Right kidney (tissue), 9 donors: ENCODE measurements at places on chromosomes 2 and 18.

DNA sequence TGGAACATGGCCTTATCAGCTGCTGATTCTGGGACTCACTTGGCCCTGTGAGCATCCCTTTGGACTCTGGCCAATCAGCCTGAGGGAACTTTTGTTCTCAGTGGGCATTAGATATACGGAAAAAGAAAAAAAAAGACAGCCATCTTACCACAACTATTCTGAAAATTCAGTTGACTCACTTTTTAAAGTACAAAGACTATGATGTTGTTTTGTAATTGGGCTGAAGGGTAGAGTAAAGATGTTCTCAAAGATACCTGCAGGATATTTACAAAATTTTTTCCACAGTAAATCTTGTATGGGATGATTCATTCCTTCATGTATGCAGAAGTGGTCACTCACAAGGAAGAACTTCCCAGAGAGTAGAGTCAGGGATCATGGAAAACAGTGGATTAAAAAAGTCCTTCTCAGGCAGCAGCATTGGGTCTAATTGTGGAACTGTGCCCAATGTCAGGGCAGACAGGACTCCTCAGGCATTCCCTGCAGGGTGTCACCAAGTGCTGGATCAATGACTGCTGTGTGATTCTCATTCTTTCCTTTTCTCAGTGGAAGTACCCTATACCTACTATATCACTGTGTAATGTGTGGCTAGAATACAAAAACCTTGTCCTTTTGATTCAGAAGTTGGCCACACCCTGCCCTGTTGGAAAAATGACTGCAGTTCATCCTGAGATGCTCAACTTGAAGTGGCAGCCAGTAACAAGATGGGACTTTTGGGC, 35.4 kb downstream of the SULT1C4 start:
- no peak for DNase-seq

DNA sequence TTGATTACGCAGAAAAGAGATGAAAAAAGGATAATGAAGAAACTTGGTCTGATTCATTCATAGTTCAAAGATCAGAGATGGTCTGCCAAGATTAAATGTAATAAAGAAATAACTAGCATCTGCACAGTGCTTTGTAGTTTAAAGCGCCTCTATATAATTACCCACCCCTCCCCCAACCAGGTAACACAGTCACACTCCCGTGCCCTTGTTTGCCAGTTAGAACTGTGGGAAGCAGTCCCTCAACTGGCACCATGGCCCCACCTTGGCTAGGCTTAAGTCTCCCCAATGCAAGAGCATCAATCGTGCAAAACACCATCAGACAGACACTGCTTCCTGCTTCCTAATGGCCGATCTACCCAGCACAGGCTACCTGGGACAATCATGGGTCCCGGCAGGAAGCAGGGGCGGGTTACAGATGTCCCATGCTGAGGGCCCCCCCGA, 11.6 kb downstream of the ADCY3 start:
- no peak for DNase-seq

GRCh38 chr2:121777699-121778058, 22.2 kb downstream of the TSN start:
- DNase-seq: no peak

DNA sequence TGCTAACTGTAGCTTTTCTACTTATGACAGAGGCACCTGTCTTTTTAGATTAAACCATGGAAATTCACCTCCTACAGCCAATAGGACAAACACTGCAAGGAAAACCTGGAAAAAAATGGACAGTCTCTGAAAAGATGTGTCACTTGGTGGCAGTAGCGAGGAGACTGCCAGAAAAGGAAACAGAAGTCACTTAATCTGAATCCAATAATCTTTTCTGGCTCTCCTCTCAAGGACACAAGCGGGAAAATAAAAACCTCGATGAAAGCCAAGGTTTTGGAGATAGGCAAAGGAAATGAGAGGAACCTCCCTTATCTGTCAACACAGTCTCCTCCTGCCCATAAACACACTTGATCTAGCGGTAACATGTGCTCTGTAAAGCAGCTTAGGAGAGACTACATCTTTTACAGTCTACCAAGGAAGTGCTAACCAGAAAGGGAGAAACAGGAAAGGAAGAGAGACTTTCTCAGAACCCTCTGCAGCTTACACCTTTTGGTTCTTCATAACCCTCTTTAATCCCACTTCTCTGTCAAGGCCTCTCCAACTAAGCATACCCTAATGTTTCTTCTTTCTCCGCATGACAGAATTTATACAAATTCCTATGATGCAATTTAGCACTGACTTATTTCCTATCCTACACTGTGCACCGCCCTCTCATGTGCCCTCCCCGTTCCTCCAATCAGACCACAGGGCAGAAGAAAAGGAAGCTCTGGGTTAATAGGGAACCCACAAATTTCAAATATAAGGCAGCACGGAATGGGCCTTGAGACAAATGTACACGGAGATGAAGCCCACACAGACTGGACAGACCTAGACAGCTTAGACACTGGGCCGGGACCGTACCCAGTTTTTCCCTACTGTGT, 52.8 kb downstream of the CLASP1 start:
- DNase-seq: peak; percentile 18

- DNase-seq: no peak
These were observed 398 bp downstream of the CRYBA2 start for GRCh38 chr2:218992703-218993344.
